T-helper 17 cell (primary cell): ENCODE measurements at places on chromosomes 1 and 21. TPM values are rescaled to one million over a fixed set of nuclear protein-coding genes. Genes with fewer than 3 reads are reported as not detected.

The BGLAP gene
- total RNA-seq: 3.7 TPM

The CD55 gene
- total RNA-seq: 98.3 TPM

DNA sequence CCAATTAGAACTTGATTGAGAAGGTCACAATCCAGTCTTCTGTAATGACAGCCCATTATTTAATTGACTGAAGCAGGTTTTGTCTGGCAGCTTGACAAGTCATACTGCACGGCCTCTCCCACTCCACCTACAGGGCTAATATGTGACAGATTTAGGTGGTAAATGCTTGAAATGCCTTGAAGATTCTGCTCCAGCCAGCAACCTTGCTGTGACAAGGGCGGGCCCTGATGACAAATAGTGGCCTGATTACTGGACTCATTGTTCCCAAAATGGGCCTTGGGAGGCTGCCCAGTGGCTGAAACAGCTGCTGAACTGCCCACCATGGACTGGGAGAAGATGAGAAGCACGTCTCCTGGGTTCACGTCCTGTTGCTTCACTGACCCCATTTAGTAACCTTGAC lies 30.0 kb upstream of the CRNN start:
- H3K36me3 ChIP-seq: peaks cover under 1% of the 10 kb centered on the region
- H3K27ac ChIP-seq: peak overlapping the region; percentile 34
- peaks cover 7% of the 10 kb centered on the region for H3K27me3 ChIP-seq
- DNase-seq: no peak
- peaks cover 12% of the 10 kb centered on the region for H3K4me1 ChIP-seq

DNA sequence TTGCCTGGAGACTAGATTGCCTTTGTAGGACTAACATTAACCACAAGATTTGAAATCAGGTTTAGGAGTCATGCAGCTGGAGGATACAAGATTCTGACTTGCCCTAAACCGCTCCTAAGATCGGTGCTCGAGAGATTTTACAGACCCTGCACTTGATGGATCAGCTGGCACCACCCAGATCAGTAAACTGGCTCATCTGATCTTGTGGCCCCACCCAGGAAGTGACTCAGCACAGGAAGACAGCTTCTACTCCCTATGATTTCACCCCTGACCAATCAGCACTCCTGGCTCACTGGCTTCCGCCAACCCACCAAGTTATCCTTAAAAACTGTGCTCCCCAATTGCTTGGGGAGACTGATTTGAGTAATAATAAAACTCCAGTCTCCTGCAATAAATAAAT lies 876 bp upstream of the CATSPERE start:
- H3K36me3 ChIP-seq: no peaks in the 10 kb centered on the region
- H3K4me3 ChIP-seq: peak overlapping the region; percentile 1
- no peaks in the 10 kb centered on the region for H3K27me3 ChIP-seq

- peaks cover 7% of the 10 kb centered on the region for H3K27me3 ChIP-seq
- DNase-seq: no peak
- no peak overlapping the region for H3K27ac ChIP-seq
- H3K36me3 ChIP-seq: peaks cover 6% of the 10 kb centered on the region
Measured at GRCh38 chr1:116330846-116331245, 42.2 kb upstream of the ATP1A1 start.

DNA sequence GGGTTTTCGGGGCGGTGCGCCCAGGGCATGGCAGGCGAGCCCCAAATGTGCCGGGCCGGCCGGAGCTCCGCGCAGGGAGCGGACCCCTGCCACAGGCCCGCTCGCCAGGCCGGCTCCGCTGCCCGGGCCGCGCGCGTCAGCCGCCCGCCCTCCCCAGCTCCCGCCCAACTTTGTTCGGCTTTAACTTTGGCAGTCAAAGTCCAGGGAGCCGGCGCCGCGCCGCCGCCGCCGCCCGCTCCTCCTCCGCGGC lies 488 bp downstream of the SLC35D1 start:
- H3K4me3 ChIP-seq: peak overlapping the region; percentile 96
- peaks cover 6% of the 10 kb centered on the region for H3K27me3 ChIP-seq
- DNase-seq: peak; percentile 24
- H3K36me3 ChIP-seq: peaks cover 2% of the 10 kb centered on the region
